ENCODE measurements at places on chromosomes 6 and 20.

GRCh38 chr6:74879234-74879633 is 326.6 kb downstream of the COL12A1 start:
- no peak for DNase-seq

- DNase-seq, result no peak
Measured at GRCh38 chr6:64926051-64926450, 781.0 kb downstream of the EYS start.

DNA sequence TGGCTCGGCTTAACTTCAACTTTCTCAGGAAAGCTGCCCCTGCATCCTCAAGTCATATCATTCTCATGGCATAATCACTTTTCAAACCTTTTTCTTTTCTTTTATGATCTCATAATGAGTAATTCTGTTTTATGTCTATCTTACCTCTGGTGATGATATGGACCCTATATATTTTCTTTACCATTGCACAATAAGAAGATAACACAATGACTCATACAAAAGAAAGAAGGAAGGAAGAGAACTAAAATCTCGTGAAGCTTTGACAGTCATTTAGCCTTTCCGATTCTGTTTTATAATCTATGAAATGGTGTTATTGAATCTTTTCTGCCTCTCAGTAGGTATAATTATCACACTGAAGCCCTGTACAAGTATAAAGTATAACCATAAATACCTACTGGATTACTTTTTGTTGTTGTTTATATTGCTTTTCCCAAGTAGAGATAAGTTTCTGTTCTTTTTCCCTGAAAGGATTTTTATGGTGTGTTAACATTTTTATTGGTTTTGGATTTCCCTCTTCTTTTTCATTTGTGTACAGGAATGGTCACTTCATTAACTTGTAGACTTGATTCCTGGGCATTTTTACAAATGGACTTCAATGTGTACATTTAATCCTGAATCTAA is 300.9 kb downstream of the LAMA2 start:
- DNase-seq, result no peak

DNA sequence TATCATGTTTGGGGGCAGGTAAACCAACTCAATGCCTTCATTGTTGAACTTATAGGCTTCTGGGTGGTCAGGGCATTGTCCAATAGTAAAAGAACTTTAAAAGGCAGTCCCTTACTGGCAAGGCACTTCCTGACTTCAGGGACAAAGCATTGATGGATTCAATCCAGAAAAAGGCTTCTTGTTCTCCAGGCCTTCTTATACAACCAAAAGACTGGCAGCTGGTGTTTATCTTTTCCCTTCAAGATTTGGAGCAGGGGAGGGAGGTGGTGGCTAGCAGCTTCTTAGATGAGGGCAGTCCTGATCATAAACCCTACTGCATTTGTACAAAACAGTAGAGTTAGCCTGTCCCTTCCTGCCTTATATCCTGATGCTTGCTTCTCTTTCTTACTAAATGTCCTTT is 57.5 kb downstream of the NCOA3 start:
- DNase-seq, result no peak

DNA sequence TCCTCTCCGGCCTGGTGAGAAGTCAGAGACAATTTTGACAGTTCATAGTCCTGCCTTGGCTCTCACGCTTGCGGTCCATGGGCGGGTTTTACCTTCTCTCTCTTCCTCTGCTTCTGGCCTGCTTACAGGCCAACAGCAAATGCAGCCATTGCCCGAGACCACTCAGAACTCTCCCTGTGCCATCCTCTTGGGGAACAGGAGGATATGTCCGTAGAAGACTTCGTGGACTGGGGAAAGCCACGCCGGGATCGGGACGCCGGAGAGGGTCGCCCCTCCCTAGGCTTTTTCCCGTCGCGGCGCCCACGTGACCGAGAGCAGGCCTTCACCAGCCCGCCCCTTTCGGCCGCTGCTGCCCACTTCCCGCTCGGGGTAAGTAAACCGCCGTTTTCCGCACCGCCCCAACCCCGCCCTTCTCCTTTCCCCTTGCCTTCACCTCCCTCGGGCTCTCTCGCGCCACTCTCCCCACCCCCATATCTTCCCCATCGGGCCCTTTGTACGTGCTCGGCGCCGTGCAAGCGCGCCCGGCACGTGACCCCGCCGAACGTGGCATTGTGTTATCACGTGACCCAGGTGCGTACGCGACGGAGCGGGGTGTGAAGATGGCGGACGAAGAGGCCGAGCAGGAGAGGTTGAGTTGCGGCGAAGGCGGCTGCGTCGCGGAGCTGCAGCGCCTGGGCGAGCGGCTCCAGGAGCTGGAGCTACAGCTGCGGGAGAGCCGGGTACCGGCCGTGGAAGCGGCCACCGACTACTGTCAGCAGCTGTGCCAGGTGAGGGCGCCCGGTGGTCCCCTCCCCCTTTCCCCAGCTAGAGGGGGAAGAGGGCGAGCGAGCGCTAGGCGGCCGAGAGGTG is at the start of gene ZNF292:
ZNF292 (plus strand) TSS at position 573 of the 849 bp plus-strand sequence; CDS start at position 600, 27 bp downstream.
- peak; percentile 92 for DNase-seq

GRCh38 chr6:117441824-117442264 is 16.1 kb upstream of the ROS1 start:
- DNase-seq, result no peak

DNA sequence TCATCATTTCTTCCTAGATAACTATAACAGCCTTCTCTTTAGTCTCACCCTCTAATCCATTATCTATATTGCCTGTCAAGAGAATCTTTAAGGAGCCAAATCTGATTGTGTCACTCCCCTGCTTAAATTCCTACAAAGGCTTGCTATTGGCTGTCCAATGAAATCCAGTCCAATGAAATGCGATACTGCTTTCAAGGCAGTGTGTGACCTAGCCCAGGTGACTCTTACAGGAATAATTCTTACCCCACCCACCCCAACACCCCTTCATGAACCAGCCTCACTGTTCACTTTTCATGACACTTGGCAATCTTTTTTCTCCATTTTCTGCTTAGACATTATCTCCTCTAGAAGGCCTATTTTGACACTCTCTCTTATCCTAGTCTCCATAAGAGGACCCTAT is 163.3 kb upstream of the MARCKS start:
- no peak for DNase-seq

GRCh38 chr6:80728830-80729229 is 622.4 kb downstream of the BCKDHB start:
- no peak for DNase-seq

- no peak for DNase-seq
Measured at GRCh38 chr6:34912715-34913464, 23.8 kb downstream of the ANKS1A start.

- DNase-seq, result no peak
Measured at GRCh38 chr6:143695130-143695968, 17.6 kb downstream of the PHACTR2 start.

- no peak for DNase-seq
Measured at GRCh38 chr6:167054987-167055386, 55.8 kb downstream of the CEP43 start.

DNA sequence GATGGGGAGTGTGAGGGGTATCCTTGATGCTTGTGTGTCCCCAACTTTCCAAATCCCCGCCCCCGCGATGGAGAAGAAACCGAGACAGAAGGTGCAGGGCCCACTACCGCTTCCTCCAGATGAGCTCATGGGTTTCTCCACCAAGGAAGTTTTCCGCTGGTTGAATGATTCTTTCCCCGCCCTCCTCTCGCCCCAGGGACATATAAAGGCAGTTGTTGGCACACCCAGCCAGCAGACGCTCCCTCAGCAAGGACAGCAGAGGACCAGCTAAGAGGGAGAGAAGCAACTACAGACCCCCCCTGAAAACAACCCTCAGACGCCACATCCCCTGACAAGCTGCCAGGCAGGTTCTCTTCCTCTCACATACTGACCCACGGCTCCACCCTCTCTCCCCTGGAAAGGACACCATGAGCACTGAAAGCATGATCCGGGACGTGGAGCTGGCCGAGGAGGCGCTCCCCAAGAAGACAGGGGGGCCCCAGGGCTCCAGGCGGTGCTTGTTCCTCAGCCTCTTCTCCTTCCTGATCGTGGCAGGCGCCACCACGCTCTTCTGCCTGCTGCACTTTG is at the start of gene TNF:
TNF (plus strand) TSS at position 231 of the 567 bp plus-strand sequence; CDS start at position 408, 177 bp downstream.
- DNase-seq, result peak; percentile 71

DNA sequence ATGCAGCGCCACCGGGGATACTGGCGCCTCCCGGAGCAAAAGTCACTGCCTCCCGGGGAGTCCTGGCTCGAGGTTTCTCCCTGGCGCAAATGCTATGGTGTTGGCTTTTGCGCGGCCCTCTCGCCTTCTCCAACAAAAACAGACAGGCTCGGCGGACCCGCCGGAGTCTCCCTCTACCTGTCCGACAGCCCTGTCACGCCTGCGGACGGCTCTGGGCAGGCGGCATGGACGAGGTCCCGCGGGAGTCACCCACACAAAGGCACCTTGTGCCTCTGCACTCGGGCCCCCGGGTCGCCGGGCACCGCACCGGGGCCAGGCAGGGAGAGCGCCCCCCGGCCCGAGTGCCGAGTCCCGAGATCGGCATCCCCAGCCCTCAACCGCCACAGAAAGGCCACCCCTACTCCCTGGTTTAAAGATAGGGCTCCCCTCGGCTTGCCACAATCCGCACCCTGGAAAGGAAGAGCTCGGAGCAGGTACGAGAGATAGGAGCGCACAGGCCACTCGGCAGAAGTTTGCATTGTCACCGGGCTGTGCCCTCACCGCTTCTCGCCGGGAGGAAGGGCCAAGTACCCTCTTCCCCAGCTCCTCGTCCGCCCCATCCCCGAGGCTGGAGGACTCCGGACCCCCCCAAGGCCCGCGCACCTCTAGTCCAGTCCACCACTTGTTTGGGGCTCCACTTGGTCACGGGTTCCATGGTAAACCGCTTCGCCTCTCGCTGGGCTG is 903 bp downstream of the CNKSR3 start:
- DNase-seq, result no peak

DNA sequence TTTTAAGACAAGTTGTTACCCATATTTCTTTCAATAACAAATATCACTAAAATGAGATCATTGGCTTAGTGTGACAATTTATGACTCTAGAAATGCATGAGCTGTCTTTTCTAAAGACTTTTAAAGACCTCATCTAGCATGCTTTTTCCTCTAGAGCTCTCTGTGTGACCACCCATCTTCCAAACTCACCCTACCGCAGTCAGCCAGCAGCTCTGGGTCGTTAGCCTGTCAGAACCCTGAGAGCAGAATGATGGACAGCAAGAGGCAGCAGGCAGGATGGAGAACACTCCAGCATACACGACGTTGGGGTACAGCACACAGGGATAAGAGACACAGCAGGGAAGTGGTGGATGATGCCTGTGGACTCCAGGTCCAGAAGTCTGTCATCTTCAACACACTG is 45.1 kb upstream of the TBX18 start:
- no peak for DNase-seq

- DNase-seq, result no peak
Measured at GRCh38 chr6:52511163-52511562, 65.7 kb downstream of the TRAM2 start.

DNA sequence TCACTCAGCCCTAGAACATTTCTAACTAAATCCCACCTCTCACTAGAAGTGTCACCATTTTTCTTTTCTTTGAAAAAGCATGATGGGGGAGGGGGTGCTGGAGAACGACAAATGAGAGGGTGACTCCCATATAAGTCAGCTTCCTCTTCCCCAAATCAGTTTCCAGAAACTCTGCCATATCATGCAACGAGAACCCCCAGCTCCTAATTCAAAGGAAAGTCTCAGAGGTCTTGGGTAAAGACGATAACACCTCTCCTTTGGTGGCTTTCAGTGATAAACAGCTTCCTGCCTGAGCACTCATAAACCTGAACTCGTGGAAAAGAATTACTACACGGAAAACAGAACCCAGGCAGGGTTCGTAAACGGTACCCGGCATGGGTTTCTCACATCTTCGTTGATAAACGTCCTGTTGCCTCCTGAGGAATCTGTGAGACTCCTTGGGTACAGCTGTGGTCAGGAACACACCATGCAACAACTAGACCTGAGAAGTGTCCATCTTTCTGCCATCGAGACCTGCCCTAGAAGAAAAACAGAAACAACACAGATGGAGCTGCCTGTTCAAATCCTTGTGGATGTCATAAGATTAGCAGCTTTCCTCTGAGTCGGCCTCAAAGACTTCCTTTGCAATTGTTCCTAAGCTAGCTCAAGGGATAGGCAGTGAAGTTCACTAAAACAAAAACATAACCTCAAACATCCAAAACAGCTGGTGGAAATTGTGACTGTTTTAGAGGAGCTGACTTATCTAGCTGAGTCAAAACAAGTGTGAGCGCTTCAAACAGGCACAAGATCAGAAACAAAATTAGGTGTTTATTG is 185.8 kb upstream of the PRDM1 start:
- DNase-seq, result no peak

DNA sequence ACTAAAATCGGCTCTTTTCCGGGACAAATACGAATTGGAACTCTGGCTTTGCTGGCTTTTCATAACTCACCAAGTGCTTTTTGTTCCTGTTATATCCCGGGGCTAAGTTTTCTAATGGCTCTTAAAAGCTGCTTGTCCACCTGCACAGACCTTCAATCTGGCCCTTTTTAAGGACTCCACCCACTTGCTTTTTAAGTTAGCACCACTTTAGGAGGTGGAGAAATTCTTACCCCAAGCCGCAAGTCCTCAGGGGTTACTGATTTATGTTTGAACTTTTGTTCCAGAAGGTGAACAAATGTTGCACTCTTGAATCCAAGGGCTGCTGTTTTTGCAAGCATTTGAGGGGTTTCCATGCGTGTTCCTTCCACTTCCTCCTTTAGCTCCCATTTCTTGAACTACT is 37.8 kb downstream of the FAM184A start:
- DNase-seq, result no peak

DNA sequence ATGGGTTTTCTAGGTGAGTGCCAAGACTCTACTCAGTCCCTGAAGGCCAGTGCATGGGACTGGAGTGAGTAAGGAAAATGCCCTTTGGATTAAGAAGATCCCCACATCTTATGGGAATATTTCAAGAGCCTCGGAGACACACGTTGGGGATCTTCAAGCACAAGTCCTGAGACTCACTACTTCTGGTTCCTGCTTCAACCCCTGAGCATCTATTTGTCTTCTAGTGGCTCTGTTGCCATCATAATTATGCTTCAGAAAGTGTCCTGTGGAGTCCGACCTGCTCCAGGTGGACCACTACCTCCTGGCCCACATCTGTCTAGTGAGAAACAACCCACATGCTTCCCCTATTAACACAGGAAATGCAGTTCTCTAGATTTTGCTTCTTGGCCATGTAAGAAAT is at the start of gene OR5V1:
OR5V1 (minus strand) TSS at position 101 of the 400 bp plus-strand sequence. CDS start 12,670 bp downstream, outside the sequence.
- no peak for DNase-seq

DNA sequence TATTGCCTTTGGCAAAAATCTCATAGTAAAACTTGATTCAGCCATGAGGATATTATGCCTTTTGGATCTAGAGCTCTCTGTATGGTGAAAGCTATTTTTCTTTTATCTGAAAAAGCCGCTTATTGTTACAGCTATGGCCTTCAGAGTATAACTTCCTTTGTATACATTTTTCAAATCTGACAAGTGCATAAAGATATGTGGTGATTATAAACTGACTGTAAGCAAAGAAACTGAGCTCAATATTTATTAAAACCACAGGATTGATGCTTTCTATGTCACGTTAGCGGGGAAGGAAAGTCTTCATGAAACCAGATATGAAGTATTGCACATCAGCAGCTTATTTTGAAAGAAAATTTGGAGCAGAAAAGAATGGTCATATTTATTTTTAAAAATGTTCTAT is 151.8 kb downstream of the THEMIS start:
- DNase-seq, result no peak

GRCh38 chr6:164258421-164258820 is 843.9 kb downstream of the QKI start:
- no peak for DNase-seq

GRCh38 chr6:127956956-127957355 is 56.1 kb upstream of the THEMIS start:
- no peak for DNase-seq
